ENCODE measurements at places on chromosomes 2 and 18. TPM values are rescaled to one million over a fixed set of nuclear protein-coding genes. Genes with fewer than 3 reads are reported as not detected.

OSBPL1A gene
- total RNA-seq, result 20.0 TPM

ASB18 gene
- total RNA-seq, result not detected

TRAF3IP1 gene
- 10.3 TPM for total RNA-seq

ADAM23 gene
- 5.5 TPM for total RNA-seq

ATP6V1B1 gene
- total RNA-seq, result 4.4 TPM

Data from bronchus fibroblast of lung (primary cell).